OCI-LY7 (cell line): ENCODE measurements at places on chromosomes 5 and 9. TPM values are rescaled to one million over a fixed set of nuclear protein-coding genes. Genes with fewer than 3 reads are reported as not detected.

DNA sequence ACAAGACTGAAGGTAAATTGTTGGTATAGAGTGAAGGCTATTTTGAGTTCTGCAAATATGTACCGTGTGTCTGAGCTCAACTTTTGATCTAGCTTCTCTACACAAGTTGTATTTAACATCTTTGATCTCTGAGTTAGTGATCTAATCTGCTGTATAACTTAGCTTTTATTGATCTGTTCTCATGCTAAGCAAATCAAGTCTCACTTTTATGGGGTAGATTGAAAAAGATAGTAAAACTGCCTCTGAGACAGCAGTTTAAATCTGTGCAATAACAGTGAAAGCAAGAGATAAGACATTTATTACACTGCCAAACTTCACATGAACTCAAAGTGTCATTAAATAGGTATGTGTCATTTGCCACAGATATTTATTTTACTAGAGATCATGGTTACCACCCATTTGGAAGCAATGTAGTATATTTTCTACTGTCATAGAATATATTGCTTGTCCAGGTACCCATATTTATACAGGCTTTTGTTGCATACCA is 477.3 kb downstream of the ISL1 start:
- DNase-seq, result no peak

DNA sequence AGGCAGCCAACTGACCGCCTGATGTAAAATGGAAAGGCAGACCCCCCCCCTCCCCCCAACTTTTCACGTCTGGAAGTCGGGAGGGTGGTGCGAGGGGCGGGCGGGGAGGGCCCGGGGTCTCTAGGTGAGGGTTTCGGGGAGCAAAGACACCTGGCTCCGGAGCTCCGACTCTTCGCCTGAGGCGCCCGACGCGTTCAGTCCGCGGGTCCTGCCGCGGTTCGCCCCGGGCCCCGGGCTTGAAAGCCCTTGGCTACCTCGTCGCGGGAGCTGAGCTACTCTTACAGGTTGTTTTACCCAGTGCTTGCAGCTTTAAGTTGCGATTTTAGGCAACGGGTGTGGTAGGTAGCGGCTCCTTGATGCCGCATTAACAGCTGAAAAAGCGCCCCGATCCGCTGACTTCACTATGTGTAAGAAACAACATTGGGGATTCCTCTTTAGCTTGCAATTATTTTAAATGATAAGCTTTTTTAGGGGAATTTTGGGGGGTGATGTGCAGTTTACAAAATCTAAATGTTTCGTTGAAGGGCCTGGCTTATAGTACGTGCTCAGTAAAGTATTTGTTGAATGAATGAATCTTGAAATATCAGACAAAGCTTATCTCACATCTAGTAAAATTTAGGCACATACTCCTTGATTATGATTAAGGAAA is 722 bp downstream of the CDC42SE2 start:
- DNase-seq, result peak; percentile 79

DNA sequence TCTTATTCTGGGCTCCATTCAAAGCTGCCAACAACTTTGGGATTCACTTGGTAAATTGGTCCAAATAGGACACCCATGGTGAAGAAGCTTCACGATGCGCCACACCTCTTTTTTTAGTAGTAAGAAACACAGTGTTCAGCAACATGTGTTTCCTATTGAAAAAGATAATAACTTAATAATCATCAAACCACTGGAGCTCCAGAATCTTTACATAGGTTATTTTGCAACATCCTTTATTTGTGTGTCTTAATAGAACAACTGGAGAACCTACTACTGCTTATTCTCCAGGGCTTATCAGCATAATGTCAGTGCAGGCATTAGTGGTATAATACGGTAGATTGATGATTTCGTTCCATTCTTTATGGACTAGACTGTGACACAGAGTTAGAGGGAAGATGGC is 63.3 kb upstream of the DAPK1 start:
- DNase-seq, result no peak

GRCh38 chr5:107483231-107484024 is 187.3 kb downstream of the EFNA5 start:
- no peak for DNase-seq

- peak; percentile 33 for DNase-seq
Measured at GRCh38 chr5:111063709-111064322, 7.7 kb upstream of the TSLP start.

DNA sequence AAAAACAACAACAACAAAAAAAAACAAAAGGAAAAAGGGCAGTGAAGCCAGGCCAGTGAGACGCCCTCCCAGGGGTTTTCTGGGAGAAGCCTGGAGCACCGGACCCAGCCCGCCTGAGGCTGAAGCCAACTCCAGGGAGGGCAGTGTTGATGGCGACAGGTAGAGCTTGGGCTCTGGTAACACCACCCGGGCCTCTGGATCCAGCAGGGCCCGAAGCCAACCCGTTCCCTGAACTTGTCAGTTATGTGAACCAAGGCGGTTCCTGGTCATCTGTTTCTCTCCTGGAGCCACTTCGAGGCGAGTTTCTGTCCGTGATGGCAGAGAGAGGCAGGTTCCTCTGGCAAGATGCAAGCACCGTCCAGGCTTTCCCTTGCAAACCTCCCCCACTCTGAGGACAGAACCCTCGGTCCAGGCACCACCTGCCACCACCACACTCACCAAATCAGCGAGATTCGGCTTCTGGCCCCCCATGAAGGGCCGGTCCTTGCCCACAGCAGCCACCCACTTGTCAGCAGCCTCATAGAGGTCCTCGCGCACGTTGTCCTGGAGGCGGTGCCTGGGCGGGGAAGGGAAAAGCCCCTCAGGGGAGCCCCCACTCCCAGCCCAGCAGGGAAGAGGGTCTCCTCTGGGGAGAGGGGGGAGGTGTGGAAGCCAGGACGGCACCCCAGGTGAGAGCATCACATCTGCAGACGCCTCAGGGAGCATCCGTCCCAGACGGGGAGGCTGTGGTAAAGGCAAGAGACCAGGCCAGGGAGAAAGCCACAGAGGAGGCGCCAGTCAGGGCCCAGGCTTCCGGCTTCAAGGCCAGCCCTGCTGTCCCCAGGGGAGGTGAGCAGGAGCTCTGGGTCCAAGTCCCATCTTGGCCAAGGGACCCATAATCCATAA is 5.4 kb downstream of the PTGES2 start:
- no peak for DNase-seq

DNA sequence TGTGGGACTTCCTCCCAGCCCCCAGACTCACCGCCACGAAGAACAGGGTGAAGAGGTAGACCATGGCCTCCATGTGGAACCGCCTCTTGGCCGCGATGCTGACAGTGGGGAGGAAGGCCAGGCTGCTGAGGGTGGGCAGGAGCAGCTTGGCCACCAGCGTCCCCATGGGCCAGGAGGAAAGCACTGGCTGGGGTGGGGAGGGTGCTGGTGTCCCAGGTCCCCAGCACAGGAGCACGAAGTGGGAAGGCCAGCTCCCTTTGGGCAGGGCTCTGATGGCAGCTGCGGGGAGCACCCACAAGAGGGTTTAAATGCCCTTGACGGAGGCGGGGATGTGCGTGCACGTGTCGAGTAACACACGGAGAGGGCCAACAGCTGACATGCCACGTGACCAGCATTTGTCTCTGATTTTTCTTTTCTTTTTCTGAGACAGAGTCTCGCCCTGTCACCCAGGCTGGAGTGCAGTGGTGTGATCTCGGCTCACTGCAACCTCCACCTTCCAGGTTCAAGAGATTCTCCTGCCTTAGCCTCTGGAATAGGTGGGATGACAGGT is at the start of gene MYMK:
TSS of gene MYMK (minus strand) at position 281 of the 550 bp plus-strand sequence. CDS start at position 166, 115 bp downstream.
- no peak for DNase-seq

DNA sequence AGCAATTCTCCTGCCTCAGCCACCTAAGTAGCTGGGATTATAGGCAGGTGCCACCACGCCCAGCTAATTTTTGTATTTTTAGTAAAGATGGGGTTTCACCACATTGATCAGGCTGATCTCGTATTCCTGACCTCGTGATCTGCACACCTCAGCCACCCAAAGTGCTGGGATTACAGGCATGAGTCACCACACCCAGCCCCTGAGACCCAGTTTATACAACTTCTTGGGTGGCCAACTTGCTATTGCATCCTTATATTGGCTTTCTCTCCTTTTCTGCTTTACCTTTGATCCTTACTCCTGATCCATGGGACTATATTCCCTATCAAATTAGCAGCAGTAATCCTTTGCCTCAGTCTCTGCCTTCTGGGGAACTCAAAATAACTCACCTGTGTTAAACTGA is 659.1 kb downstream of the PRELID2 start:
- DNase-seq, result no peak

DNA sequence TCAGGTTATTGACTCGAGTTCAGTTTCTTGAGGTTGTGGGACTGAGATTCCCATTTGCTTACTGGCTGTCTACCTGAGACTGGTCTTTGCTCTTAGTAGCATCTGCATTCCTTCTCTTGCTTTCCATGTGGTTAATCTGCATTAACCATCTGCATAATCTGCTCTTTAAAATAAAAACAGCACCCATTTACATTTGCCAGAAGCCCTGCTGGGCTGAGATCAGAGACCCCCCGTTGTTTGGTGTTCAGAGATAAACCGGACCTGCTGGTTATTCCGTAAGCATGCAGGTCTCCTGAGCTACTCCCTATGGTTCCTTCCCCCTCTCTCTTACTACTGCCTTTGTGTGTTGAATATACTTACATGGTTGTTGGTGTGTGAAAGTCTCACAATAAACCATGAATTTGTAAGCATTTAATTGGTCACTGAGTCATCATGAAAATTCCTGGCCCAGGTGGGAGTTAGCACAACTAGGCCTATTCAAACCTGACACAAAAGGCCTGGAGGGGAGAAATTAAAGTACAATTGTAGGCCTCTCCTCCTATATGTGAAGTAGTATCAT is 396.7 kb downstream of the MRPS30 start:
- DNase-seq, result no peak

- DNase-seq, result no peak
Measured at GRCh38 chr5:11128021-11128420, 367.0 kb upstream of the DAP start.

The CDC20B gene
- total RNA-seq, result not detected in 2 replicates

The LRRC19 gene
- total RNA-seq, result not detected in 2 replicates

The HMMR gene
- total RNA-seq, result 107 and 112 TPM in 2 replicates

The EMB gene
- 125 and 141 TPM in 2 replicates for total RNA-seq

The MEIKIN gene
- not detected in 2 replicates for total RNA-seq
